ENCODE measurements at places on chromosomes 3 and 15.

- peak; percentile 39 for DNase-seq
These were observed 1.5 kb downstream of the SATB1 start for GRCh38 chr3:18423401-18424212.

- no peak for DNase-seq
These were observed 38.5 kb downstream of the ZBTB20 start for GRCh38 chr3:115108614-115109013.

DNA sequence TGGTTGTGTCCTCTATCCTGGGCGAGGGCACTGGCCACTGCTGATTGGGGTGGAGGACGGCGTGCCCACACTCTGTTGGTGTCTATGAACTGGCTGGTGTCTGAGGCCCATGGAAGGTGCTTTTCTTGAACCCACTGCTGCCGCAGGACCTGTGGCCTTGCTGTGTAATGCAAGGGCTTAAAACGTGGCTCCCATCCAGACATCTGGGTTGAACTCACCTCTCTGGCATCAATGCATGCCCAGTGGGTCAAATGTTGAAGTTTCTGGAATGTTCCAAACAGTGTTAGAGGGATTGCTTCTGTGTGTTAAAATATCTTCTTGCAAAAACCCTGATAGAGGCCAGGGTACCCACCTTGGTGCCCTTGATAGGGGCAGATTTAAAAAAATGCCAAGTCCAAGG is 42.6 kb downstream of the FAM3D start:
- DNase-seq: no peak

- no peak for DNase-seq
These were observed 96.6 kb downstream of the SLC9A9 start for GRCh38 chr3:143751643-143752178.

DNA sequence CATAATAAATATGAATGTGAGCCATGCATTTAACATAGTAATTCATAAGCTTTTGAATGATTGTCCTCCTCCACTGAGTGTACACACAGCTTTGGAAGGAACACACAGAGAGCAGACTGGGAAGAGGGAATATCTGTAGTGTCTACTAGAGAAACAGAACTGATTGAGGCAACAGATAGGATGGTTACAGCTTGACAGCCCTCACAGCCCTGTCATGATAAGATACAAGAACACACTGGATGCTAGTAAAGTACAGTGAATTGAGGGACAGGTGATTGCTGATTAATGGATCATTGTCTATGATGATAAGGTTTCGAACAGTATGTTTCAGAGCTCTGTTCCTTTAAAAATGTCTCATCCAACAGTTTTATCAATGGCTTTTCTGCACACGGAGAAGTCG is 383.4 kb upstream of the GBE1 start:
- no peak for DNase-seq

DNA sequence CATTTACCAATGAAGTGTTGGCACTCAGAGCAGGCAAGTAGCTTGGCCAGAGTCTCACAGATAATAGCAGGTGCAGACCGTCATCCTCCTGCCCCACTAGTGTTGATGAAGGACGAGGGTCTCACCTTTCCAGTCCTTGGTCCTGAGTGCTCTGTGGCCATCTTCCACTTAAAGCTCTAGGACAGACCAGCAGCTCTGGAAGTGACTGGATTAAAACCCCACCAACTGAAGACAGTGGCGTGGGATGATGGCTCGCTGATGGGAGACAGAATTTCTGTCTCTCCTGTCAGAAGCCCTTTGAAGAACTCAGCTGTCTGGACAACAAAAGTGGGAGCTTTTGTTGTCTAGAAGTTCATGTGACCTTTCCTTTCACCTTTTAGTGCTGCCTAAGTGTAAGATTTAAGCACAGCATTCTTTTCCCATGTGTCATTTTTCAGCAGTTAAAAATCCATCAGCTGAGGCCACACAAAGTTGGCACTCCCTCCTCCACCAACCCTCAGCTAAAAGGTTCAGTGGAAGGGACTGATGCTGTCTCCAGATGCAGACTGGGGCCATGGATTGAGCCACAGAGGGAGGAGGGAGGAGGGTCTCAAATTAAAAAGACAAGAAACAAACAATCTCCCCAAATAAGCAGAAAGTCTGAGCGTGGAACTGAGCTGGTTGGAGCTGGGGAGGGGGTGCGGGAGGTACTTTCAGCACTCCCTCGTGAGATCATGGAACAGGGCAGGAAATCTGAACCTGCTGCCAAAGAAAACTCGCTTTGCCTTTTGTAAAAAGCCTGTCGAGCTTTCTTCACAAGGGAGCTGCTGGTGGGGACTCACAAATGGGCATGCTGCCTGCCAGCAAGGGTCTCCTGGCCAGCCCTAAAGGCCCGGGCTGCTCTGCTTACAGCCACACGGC is 148.5 kb upstream of the CTDSPL start:
- DNase-seq: no peak

- DNase-seq: no peak
These were observed 66.3 kb downstream of the CRYGS start for GRCh38 chr3:186477876-186478275.

Data from prostate gland (tissue), 2 donors.